Transverse colon (tissue), 4 donors: ENCODE measurements at places on chromosomes 2 and 18.

- no peak for DNase-seq
These were observed 120.4 kb downstream of the DCDC2C start for GRCh38 chr2:3823748-3824147.

- no peak for DNase-seq
These were observed 130.4 kb downstream of the TTC27 start for GRCh38 chr2:32758232-32758631.

DNA sequence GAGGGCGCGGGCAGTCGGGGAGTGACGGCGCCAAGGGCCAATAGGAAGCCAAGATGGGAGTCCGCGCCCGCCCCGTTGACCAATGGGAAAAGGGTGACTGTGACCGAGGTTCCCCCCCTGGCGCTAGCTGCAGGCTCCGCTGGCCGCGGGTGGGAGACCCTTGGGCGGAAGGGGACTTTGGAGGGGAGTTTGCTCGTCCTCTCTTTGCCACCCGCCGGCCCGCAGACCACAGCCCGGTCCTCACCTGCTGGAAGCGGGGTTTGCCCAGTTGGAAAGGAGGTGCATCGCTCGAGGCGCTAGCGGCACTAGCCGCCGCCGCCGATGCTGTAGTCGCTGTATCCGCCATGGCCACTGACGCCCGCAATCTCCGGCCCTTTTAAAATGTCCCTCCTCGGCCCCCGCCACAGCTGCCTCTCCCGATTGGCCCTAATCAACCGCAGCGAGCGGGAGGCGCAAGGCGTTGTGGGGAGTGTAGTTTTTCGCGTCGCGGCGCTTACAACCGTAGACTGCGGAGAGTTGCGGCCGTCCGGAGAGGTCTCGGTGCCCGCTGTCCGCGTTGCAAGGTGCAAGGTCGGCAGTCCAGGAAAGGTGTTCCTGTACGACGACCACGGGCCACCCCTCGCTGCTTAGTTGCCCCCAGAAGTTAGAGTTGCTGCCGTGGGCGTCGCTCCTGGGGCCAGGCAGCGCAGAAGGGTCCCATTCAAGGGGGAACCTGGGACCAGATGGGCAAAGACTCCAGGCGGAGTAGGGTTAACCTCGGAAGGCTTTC, at the start of gene SFXN5:
SFXN5 (minus strand) TSS at position 353 of the 769 bp plus-strand sequence; CDS start at position 346, 7 bp downstream.
- DNase-seq, result peak; percentile 99

GRCh38 chr2:32522770-32523169, 105.1 kb upstream of the TTC27 start:
- no peak for DNase-seq

GRCh38 chr2:237900891-237901831, 41.7 kb downstream of the RAMP1 start:
- no peak for DNase-seq

GRCh38 chr2:12043131-12043530, 296.7 kb downstream of the LPIN1 start:
- no peak for DNase-seq
